NCI-H1417 (cell line): ENCODE measurements at places on chromosomes 13 and 19.
A peak's percentile ranks its signal among the peaks of the same experiment; 100 is the strongest.

- DNase-seq: no peak
These were observed 102.1 kb downstream of the ATP8A2 start for GRCh38 chr13:25473864-25474263.

GRCh38 chr13:112793545-112794445 is 104.0 kb downstream of the ATP11A start:
- DNase-seq: no peak

DNA sequence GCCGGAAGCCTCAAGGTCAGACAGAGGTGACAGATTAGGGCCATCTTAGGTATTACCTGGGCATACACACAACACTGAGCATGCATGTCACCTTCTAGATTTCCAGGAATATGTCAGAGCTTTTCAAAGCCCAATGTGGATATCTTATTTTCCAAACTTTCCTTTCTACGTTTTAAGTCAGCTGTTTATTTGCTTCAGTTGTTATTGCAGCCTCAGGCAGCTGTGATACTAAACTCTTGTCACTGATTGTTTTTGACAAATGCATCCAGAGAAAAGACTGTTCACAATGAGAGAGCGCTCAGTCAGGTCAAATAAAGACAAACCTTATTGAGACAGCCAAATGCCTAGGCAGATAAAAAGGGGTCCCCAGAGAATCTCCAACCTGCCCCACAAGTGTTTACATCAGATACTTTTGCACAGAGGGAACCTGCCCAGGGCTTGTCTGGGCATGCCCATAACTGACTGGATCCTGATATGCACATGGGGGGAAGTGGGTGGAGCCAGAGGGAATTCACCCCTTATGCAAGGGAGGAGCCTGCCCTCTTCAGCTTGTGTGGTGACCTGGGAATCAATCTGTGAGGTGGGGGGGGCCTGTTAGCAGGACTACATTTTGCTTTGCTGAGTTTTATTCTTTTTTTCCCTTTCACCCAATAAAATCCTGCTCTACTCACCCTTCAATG is 28.5 kb downstream of the MED4 start:
- no peak for DNase-seq

DNA sequence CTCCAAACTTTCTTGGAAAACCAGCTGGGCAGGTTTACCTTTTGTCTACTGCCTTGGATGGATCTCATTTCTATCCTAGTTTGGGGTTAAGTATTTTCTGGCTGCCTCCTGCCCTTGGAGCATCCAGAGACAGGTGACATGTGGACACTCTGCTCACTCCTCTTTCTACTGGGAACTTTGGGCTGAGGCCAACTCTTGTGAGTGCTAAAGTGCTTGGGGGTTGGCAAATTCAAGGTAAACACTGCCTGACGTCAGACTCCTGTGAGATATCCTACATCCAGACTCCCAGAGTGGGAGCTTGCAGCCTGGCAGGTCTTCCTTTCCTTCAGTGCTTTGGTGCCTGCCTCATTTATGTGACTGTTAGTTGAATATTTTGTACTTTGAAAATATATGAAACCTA is 388.1 kb downstream of the KCNRG start:
- peak; percentile 65 for DNase-seq

DNA sequence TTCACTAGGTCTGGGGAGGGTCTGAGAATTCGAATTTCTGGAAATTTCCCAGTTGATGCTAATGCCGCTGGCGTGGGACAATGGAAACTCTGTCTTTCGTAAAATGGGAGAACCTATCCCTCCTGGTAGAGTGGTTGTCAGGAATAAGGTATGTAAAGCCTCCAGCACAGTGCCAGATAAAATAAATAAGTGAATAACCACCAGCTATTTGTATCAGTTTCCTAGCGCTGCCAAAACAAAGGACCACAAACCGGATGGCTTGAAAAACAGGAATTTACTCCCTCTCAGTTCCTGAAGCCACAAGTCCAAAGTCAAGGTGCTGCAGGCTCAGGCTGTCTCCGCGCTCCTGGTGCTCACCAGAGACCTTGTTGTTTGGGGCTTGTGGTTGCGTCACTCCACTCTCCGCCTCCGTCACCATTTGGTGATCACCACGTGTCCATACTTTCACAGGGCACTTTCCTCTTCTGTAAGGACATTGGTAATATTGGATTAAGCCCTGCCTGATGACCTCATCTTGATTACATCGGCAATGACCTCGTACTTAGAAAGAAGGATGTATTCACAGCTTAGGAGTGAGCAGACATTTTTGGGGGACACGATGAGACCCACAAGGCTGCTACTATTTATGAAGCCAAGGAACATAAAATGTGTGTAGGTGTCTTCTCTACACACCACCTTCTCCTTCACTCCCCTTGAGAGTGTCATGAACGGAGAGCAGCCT is 428.5 kb downstream of the IRS2 start:
- DNase-seq: no peak

GRCh38 chr13:99663185-99663825 is 162.0 kb downstream of the TM9SF2 start:
- DNase-seq: peak; percentile 80

- DNase-seq: no peak
These were observed 414.2 kb upstream of the MIR17HG start for GRCh38 chr13:90933097-90933826.

- no peak for DNase-seq
These were observed 14.8 kb downstream of the SMIM24 start for GRCh38 chr19:3465552-3465951.

- peak; percentile 50 for DNase-seq
These were observed 2.9 kb downstream of the RXFP2 start for GRCh38 chr13:31742097-31742734.

DNA sequence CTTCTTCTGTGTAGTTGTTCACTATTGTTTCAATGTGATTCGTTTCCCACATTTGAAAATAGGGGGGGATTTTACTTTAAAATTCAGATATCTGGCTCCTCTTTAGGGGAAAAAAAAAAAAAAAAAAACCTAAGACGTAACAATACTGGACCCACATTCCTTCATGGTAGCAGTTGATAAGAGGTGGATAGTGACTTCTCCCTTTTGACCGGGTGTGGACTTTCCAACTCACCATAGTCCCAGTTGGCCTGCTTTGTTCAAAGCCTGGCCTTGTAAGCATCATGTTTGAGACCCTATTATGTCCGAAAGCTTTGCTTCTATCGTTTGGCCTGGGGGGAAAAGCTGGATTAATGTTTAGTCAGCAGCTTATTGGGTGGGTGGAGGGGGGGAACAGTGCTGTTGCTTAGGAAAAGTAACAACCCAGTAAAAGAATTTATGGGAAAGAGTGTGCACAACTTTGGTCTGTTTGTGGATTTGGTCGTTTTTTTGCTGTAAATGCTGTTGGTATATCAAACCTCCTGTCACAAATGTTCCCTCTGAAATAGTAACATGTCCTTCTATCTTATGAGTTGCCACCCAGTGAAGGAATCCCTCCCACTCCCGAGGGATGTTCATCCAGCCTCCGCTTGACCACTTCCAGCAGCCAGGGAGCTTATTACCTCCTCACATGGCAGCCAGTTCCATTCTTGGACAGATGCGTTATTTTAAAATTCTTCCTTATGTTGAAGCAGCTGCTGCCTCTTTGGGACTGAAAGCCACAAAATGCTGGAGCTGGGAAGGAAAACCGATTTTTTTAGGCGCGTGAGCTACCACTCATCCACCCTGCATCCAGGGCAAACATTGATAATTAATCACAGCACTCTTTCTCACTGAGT is 10.4 kb downstream of the SAMD4B start:
- no peak for DNase-seq

- DNase-seq: no peak
These were observed 287.5 kb upstream of the HTR2A start for GRCh38 chr13:47184321-47184720.

GRCh38 chr13:47374741-47375140 is 477.9 kb upstream of the HTR2A start:
- DNase-seq: no peak

DNA sequence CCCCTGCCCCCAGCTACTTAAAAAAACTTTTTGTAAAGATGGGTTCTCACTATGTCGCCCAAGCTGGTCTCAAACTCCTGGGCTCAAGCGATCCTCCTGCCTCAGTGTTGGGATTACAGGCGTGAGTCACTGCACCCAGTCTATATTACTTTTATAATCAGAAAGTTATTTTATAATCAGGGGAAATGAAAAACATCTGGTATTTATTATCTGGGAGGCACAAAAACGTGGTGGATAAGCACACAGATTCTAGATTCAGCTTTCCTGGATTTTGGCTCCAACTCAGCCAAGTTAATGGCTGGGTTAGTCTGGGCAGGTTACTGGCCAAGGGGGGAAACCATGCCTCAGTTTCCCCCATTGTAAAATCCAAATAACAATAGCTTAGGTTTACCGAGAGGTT is 24.7 kb downstream of the KEAP1 start:
- no peak for DNase-seq

DNA sequence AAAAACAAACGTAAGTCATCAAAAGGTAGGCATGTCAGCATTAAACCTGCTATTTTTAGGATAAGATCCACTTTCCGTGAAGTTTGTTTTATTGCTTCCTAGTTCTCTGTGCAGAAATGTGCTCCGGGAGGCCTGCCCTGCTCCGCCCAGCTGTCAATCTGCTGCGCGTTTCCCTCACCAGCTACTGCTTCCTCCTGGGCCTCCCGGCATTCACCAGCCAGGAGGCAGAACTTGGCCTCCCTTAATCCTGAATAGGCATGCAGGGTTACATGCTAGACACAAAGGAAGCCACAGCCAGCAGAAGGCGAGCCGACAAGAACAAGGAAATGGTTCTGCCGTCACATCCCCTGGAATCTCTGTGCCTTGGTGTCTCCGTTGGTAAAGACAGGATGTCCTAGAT is 386.2 kb downstream of the IRS2 start:
- DNase-seq: no peak

- DNase-seq: no peak
These were observed 69.2 kb upstream of the MIR17HG start for GRCh38 chr13:91278291-91278690.

GRCh38 chr19:41554907-41555306 is 21.1 kb upstream of the CEACAM21 start:
- no peak for DNase-seq

DNA sequence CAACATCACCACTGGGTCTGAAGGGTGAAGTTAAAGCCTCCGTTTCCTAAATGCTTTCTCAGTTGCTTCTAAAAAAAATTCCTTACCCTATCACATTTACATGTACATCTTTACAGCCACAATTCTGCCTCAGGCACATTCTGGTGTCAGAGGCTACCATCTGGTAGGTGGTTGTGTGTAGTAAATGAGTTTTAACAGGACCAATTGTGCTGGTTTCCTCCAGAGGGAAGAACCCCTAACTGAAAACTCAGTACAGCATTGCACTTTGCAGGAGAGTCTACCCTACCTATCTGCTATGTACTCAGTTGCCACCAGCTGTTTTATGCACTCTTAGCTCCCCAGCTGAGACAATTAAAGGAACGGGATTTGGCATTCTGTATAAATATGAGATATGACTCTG is 1576.5 kb downstream of the PCDH9 start:
- DNase-seq: no peak

- no peak for DNase-seq
These were observed 14.5 kb upstream of the CEACAM1 start for GRCh38 chr19:42542791-42543190.

DNA sequence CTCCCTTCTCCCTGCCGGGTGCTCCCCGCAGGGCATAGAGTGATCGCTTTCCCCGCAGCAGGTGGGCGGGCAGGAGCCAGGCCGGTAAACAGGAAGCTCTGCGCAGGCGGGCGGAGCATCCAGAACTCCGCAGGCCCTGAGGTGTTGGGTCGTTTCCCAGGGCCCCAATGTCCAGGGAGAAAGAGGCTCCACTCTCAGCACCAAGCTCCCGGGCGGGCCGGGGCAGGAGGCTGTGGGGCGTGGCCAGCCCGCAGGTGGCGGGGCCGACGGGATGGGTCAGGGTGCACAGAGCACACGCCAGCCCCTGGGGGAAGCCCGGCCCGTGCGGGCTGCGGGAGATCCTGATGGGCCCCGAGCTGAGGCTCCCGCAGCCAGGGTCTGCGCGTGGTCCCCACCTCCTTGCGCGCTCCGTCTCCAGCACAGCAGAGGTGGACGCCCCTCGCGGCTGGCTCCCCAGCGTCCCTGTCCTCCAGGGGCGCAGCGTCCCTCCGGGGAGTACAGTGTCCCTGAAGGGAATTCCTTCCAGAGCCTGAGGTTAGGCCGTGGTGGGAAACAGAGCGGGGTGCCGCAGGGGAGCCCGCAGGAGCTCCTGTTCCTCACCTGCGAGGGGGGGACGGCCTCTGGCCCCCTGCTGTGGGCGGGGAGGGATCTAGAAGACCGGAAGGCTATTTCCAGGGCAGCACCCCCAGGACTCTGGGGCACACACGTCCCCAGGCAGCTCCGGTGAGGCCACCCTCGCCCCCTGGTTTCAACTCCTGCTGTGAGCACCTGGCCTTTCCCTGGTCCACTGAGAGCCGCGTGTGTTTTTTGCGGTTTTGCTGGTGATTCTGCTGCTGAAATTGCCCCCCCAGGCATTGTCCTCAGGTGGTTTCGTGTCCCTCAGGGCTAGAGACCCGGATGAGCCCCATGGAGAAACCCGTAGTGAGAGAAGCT is 12.2 kb downstream of the PIP5K1C start:
- peak; percentile 90 for DNase-seq

DNA sequence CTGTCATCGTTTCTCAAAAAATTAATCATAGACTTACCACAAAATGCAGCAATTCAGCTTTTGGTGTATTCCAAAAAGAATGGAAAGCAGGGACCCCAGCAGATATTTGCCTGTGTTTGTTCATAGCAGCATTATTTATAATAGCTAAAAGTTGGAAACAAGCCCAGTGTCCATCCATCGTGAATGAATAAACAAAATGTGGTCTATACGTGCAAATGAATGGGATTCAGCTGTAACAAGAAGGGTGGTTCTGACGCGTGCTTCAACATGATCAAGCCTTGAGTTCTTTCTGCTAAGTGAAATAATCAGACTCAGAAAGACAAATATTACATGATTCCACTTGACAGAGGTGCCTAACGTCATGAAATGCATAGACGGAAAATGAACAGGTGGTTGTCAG is 36.4 kb downstream of the PSG11 start:
- DNase-seq: no peak

DNA sequence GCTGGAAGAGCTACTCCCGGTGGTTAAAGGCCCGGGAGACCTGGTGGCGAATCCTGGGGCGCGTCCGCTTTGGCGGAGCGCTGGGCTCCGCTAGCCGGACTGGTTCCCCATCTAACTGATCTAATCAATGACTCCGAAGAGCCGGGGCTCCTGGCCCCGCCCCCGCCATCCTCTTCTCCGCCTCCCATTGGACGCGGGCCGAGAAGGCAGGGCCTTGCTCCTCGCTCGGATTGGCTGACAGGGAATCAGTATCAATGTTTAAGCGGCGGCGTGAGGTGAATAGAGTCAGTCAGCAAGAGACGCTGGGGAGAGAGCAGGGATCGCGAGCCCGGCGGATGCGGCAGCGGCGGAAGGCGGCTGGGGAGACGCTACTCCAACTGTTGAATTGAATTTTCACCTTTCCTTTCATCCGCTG is 1.7 kb upstream of the PCDH17 start:
- DNase-seq: peak; percentile 98

- DNase-seq: peak; percentile 1
These were observed 11.6 kb upstream of the FPR3 start for GRCh38 chr19:51783372-51783771.

DNA sequence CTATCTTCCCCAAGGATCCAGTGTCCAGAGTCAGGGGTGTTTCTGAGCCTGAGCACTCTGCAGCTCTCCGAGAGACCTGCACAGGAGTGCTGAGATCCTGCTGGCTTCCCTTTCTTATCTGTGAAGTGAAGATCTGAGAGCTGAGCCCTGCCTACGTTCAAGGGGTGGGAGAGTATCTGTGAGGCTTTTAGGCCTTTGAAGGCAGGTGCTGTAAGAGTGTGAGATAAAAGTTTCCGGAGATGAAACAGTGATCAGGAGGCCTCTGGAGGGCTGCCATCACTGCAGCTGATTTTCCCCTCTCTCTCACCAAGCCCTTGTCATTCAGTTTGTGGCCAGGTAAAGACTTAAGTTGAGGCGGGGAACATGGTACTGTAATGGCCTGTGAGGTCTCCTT is 83.1 kb downstream of the AKAP11 start:
- DNase-seq: no peak

GRCh38 chr13:114119196-114119595 is 13.2 kb downstream of the RASA3 start:
- DNase-seq: no peak
